ENCODE measurements at places on chromosomes 11 and 22. TPM values are rescaled to one million over a fixed set of nuclear protein-coding genes. Genes with fewer than 3 reads are reported as not detected.

MB gene
- total RNA-seq = not detected

DDI1 gene
- total RNA-seq = not detected

TREH gene
- total RNA-seq = not detected

FXYD6 gene
- not detected for total RNA-seq

TRAPPC4 gene
- total RNA-seq = 69.9 TPM

PHOX2A gene
- total RNA-seq = not detected

OR5P2 gene
- total RNA-seq = not detected

BIK gene
- 2.5 TPM for total RNA-seq

BIRC3 gene
- 105 TPM for total RNA-seq

PI4KA gene
- total RNA-seq = 63.7 TPM

CNGA4 gene
- 0.10 TPM for total RNA-seq

SNX32 gene
- total RNA-seq = 2.0 TPM

C11orf97 gene
- total RNA-seq = not detected

GALNT18 gene
- 4.7 TPM for total RNA-seq

CELSR1 gene
- total RNA-seq = 0.25 TPM

POLD4 gene
- 42.0 TPM for total RNA-seq

SMPD1 gene
- 24.5 TPM for total RNA-seq

LRRN4CL gene
- not detected for total RNA-seq

OR4B1 gene
- total RNA-seq = not detected

MGAT3 gene
- total RNA-seq = 0.62 TPM

BRD1 gene
- total RNA-seq = 26.0 TPM

OR52I2 gene
- not detected for total RNA-seq

SDHD gene
- 115 TPM for total RNA-seq

VWA5A gene
- 11.4 TPM for total RNA-seq

GDPD4 gene
- not detected for total RNA-seq

RFPL2 gene
- total RNA-seq = not detected

PDE2A gene
- total RNA-seq = 0.69 TPM

NR1H3 gene
- 11.3 TPM for total RNA-seq

ANO1 gene
- total RNA-seq = not detected

APOL5 gene
- total RNA-seq = not detected

ZP1 gene
- total RNA-seq = not detected

FLRT1 gene
- total RNA-seq = 0.17 TPM

MAPK8IP2 gene
- 0.05 TPM for total RNA-seq

DDX25 gene
- not detected for total RNA-seq

MISFA gene
- total RNA-seq = 0.67 TPM

RAB36 gene
- total RNA-seq = not detected

SCGB2A2 gene
- not detected for total RNA-seq

All from activated naive CD4-positive, alpha-beta T cell treated with anti-CD3 and anti-CD28 coated beads for 36 hours (primary cell).